ENCODE measurements at places on chromosomes 1 and 21.

DNA sequence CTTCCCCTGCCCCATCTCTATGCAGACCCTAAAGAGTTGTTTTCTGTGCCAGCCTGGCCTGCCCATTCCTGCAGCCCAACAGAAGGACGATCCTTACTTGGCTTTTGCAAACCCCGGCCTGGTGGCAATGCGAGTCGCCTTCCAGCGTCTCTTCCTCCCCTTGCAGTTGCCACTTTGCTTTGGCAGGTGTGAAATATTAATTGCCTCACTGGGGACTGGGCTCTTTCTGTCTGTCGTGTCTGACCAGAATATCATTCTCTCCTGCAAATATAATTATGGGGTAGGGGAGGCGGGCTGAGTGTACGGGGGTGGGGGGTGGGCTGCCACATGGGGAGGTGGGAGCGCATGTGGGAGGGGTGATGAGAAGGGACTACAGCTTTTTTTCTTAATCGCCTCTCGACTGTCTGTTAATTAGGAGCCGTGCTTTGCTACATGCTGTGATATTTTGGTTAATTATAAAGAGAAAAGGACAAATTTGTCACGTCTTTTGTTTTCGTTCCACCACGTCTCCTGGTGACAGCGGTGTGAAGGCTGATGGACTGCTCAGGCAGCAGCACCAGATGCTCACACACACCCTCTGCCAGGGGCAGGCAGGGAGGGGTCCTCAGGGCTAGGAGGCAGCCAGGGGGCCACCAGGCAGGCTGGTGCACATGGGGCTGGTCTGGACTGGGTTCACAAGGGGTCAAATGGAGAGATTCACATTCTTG lies 80.1 kb upstream of the CD34 start:
- DNase-seq = no peak

DNA sequence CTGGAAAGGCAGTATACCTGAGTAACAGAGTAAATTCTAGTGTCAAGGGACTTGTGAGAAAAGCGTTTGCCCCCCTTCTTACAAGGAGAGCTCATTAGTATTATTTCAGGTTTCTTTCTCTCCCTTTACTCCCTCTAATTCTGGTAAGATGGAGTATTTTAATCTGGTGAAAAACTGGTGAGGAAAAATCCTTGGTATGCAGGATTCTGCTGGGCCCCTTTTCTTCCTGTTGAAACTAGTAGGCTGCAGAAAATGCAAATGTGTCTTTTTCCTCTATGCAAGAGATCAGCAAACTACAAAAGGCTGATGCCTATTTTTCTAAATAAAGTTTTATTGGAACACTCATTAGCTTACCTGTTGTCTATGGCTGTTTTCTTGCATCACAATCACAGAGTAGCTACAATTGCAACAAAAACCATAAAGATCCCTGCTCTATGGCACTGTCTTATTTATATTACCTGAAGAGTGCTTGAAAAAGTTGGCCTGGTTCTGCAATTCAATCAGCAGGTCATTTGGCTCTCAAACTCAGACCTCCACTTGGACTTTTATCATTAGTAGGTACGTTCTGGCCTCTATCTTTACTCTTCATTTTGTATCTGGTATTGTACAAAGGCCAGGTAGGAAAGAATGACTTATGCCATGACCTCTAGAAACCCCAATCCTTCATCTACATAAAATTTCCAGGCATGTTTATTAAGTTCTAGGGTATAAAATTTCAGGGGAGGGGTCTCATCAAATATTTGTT lies 109.6 kb downstream of the AKT3 start:
- DNase-seq = no peak

DNA sequence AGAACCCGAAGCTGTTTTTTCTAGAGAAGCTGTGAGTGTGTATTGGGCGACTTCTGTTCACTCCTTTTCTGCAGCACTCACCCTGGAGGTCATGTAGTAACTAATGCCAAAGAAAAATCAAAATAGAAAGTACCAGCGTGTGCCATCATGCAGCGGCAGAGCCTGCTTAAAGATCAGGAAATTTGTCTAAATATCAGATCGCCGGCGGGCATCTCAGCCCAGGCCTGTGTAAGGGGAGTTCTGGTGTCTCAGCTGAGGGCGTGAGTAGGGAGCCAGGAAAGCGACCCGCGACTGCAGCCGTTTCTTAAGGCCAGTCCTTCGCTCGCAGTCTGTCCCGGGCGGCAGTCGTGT lies 768 bp downstream of the EDARADD start:
- DNase-seq = no peak

DNA sequence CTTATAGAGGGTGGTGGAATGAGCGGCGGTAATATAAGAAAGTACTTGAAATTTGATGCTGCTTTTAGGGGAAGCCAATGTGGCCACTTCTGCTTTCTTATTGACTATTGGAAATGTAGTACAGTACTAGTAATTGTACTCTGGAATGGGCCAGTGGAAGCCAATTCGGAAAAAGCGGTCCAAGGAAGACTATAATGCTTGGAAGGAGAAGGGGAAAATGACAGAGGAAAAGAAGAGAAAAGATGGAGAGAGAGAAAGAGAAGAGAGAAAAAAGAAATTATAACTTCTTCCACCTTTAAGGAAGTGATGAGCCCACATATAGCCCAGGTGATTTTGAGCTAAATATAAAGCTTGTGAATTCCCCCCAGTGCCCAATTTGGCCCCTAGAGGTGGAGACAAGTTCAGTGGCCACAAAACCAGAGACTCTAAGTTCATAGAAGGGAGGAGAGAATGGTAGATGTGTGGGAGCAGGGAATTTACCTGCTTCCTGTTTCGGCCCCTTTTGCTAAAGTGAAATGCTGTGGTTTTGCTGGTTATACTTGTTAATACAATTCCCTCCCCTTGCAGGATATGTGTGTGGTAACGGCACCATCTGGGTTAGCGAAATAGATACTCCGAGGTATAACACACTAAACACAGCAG lies 35.7 kb upstream of the DUSP10 start:
- DNase-seq = no peak

GRCh38 chr1:160192234-160192633 lies 1.9 kb downstream of the CASQ1 start:
- DNase-seq = no peak
